WERI-Rb-1 (cell line): ENCODE measurements at places on chromosomes 3 and 15.
A peak's percentile ranks its signal among the peaks of the same experiment; 100 is the strongest.

DNA sequence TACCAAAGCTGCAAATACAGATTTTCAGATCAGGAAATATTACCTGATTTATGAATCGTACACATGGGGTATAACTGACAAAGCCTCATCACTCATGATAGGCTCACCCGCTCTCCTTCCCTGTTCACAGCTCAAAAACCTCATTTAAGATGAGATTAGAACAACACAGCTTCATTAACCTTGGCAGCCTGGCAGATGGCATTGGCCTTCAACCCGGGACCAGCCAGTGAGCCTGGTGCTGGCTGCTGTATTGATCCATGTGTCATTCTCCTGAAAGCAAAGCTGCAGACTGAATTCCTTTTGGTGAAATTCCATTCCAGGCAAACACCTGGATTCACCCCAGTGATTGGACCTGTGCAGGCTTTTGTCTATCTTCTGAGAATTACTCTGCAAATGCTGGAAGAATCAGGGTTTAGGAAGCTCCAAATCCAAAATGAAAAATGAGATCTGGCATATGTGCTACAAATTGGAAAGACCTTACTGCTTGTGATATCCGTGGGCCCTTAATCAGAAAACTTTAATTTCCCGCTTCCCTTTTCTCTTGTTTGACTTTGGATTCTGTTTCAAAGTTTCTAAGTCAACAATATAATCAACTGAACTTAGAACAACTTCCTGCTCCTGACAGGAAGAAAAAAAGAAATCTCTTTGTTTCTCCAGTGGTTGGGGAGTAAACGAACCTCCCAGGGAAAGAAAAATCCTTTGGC is 189.1 kb upstream of the KBTBD8 start:
- peak; percentile 37 for DNase-seq

- DNase-seq, result peak; percentile 77
Observed at GRCh38 chr15:55695432-55695831, 47.5 kb downstream of the PRTG start.

DNA sequence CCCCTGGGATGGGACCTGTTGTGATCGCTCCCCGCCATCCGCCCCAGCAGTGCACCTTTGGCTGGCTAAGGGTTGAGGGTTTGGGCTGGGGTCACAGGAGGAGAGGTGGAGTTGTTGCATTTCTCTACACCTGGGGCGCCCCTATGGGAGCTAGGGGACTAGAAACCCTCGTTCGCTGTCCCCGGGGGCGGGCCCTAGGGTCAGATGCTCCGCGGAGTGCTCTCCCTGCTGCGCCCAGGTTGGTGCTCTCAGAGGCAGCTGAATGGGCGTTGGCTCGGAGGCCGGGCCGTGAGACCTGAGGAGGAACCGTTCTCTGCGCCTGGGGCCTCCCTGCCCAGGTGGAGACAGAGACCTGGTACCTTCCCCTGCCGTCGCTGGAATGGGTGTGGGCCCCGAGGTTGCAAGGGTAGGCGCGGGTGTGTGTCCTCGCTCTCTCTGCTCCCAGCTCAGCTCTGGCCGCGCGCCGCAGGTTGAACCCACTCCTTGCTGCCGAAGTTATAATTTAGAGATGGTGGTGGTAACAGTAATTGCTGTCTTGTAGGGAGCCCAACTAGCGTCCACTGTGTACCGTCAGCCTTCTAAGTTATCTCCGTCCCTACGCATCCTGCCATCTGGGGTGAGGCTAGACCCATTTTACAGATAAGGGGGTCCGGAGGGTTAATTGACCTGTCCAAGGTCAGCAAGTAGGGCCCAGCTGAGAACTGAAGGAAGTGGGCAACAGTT is 965 bp downstream of the FLNB start:
- DNase-seq, result no peak

- DNase-seq, result no peak
Observed at GRCh38 chr3:1501406-1502115, 408.7 kb downstream of the CNTN6 start.

GRCh38 chr15:47184003-47184907 is 533.0 kb upstream of the SEMA6D start:
- DNase-seq, result peak; percentile 71

DNA sequence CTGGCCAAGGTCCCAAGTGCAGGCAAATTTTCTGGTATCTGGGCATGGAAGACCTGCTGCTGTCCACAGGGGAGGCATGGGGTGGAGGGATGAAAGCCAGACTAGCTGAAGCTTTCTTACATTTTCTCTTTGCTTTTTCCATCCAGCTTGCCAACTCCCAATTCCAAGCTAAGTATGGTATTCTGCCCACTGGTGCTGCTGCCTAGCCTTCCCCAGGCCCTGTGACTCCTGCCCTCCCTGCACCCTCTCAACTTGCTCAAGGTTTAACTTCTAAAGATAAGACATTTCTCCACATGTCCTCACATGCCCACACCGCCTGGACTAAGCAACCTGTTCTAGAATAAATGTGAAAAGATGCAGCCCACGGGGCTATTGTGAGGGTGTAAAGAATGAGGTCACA is 59.5 kb upstream of the HACD2 start:
- DNase-seq, result no peak

DNA sequence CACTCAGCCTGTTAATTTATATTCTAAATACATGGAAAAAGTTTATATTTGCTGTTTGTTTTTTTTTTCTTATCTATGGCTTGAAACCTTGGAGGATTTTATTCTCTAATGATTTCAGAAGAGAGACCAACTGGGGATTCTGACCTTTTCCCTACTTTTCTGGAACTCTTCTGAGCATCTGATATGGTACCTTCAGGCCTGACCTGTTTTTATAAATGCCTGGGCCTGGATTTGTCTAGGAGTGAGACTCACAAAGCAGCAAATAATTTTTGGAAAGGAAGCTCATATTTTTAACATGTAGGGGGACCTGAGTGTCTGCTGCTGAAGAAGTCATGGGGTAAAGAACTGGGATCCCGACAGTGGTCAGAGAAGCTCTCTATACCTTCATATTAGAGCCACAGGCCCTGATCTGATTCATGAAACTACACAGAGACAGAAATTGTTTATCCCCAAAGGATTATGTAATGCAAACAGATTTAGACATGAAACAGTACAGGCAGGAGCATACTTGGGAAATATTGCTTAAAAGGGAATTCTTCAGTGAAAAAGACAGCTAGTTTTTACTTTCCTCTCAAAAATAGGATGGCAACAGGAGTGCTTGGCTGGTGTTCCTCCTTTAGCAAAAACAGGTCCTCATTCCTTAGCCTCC is 15.9 kb downstream of the PPM1L start:
- DNase-seq, result no peak

DNA sequence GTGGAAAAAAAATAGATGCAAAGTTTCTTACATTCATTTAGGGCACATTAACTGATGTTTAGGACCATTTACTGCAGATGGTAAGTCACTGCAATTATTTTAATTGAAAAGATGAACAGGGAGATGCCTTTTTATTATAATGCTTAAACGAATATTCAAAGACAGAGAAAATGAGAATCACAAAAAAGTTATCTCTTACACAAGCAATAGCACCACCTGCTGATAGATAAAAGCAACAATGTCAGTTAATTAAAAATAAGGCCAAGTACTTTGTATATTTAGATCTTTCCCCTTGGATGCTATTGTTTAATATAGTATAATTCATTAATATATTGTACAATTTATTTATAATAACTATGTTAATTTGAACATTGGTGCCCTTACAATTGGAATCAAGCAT is 55.9 kb downstream of the IFT80 start:
- DNase-seq, result no peak

DNA sequence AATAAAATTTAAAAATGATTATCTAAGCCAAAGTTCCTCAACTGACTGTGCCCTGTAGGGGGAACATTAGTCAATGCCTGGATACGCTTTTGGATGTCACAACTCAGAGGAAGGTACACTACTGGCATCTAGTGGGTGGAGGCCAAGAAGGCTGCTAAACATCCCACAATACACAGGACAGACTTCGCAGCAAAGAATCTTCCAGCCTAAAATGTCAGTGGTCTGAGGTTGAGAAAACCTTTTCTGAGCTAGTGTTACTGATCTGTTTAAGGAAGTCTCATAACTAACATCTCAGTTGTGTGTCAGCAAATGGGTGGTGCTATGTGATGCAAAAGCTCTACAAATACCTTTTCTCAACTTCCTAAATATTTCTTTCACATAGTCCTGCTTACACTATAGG is 20.9 kb upstream of the LDHAL6B start:
- DNase-seq, result no peak

- DNase-seq, result no peak
Observed at GRCh38 chr3:185656321-185656840, 70.3 kb downstream of the SENP2 start.

- DNase-seq, result no peak
Observed at GRCh38 chr3:114374433-114374990, 80.7 kb downstream of the TIGIT start.

DNA sequence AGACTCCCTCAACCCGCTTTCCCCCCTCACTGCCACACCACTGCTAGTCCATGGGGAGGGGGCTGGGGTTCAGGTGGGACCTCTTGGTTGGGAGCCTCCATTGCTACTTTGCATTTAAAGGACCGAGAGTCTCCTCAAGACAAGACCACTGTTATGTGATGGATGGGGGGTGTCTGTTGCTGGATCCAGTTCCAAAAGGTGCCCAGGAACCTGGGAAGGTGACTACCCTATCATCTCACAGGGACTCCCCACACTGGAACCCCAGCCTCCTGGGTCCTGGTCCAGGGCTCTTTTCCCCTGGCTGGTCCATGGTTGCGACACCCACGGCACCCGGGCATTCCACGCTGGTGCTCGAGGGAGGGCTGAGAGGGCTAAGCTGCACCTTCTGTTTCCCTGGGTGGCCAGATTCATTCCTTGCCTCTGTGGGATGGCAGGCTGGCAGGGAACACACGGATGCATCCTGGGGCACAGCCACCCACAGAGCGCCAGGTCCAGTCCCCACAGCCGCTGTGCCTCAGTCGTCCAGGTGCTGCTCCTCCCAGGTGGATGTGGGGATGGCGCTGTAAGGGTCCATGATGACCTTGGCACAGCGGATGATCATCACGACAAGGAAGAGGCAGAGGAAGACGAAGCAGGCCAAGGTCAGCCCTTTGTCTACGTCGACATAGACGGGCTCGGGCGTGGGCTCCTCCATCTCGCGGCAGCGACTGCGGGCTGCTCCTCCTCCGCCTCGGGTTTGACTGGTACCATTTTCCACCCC is 48.6 kb downstream of the FAH start:
- DNase-seq, result no peak

DNA sequence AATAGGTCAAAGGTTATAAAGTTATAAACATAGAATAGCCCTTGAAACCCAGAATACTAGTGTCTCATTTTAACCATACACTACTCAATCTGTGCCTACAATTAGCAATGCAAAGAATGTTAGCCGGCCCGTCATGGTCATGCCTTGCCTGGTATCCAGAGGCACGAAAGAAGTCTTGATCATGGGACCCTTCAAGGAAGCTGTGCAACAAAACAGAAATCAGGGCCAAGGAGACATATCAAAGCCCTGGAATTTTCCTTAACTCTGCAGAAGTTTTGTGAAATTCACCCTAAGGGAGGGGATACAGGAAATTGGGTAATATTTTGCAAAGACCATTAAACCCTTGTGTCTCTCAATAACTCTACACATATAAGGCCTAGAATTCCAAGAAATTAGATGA is 482.4 kb downstream of the ROBO1 start:
- no peak for DNase-seq
